ENCODE measurements at places on chromosomes 13 and 19.

DNA sequence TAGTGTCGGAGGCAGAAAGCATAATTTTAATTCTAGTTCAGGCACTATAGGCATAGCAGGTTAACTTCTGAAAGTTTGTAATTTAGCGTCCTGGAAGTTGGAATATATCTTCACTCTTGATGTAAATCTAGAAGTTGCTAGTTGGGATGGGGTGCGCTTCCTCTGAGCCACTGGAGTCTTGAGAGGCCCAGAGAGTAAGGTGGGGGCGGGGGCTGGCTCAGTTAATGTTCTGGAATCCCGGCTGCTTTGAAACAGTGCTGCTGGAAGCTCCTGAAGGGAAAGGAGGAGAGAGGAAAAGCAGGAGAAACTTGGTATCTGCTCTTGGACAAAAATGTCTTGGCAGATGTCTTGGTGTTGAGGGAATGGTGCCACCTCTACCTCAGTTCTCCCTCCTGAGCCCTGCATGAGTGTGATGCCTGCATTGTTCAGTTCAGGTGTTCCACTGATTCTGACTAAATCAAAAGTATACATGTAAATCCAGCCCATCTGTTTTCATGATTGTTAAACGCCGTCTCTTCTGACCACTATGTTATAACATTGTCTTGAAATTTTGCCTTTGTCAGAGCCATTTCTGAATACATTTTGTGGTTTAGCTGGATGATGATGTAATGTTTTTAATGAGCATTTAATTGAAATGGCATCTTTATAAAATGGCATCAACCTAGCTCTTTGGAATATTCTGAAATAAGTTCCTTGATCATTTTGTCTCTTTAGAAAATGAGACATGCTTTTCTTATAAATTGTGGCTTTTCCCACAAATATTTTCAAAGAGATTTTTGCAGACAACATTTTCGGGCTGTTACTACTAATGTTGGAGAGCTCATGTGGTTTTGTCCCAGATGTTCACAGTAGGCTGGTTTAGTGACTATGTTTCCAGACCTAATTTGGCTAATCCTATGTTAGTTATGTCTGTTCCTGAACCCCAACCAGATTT lies 202.7 kb downstream of the SHISA2 start:
- DNase-seq: peak; percentile 63

DNA sequence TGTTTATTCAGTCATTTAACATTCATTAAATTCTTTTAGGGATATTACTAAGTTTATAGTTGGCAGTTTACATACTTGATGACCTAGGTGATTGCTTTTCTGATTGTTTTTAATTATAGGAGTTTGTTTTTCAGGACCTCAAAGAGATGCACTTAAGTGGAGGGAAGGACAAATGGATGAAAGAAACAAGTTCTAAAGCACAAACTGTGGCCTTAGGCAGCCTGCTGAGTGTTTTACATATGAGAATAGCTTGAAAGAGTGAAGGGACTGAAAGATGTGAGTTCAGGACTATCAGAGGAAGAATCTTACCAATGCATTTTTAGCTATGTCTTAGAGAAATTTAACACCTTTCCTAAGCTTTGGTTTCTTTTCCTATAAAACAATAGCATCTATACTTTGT lies 402.6 kb downstream of the KLF12 start:
- no peak for DNase-seq

DNA sequence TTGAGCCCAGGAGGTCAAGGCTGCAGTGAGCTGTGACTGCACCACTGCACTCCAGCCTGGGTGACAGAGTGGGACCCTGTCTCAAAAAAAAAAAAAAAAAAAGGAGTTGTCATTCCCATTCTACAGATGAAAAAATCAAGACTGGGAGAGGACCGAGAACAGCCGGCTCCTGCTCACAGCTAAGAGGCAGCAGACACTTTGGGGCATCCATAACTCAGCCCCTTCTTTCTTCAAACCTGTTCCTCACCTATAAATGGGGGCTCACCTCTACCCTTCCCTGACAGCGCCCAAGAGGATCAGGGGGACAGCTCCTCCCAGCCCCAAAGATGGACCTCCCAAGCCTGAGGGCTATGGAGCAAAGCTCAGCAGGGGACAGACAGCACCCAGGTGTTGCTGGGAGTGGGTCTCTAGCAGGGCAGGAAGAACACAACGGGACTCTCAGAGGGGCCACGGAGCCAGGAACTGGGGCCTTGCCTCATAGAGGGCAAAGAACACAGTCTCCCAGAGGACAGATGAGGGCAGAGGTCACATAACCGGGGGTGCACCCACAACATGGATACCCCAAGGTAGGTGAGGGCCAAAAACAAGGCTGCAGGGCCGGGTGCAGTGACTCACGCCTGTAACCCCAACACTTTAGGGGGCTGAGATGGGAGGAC lies 3.4 kb upstream of the KLF16 start:
- DNase-seq: no peak

DNA sequence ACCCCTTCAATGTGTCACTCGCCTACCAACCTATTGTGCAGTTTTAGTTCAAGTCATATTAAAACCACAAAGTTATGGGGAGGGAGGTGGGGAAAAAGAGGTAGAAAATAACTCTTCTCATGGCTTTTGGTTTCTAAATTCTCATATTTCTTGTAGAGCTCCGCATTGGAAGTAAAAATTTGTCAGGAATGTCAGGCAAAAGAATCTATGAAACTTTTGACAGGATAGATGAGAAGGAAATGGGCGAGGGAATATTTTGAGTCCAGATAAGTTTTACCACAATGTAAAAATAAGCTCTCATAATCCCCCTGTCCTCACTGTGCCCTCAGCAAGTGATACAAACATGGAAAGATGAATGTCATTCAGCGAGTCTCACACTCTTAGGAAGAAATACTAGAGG lies 270.4 kb downstream of the DLEU7 start:
- no peak for DNase-seq

GRCh38 chr19:3977242-3978143 lies 6.6 kb upstream of the DAPK3 start:
- no peak for DNase-seq

- DNase-seq: no peak
These were observed 12.6 kb downstream of the LRRC4B start for GRCh38 chr19:50555450-50556281.

DNA sequence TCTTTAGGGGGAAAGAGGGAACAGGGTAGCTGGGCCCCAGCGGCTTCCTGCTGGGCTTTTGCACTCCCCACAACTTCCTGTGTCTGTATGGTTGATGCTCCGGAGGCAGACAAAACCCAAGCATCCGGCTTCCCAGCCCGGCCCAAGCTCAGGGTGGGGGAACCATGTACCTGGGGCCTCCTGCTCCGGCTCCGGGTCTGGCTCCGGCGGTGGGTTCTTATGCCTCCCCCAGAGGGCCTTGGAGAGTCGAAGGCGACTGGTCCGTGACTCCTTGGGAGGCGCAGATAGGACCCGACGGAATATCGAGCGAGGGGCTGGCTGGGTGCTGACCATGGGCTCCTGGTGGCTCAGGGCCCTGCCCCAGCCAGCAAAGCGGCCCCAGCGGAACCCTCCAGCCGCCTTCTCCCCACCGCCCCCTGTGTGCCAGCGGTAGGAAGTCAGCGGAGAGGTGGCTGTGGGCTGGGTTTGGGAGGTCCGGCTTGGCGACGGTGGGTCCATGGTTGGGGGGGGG lies 428 bp downstream of the RASAL3 start:
- no peak for DNase-seq

DNA sequence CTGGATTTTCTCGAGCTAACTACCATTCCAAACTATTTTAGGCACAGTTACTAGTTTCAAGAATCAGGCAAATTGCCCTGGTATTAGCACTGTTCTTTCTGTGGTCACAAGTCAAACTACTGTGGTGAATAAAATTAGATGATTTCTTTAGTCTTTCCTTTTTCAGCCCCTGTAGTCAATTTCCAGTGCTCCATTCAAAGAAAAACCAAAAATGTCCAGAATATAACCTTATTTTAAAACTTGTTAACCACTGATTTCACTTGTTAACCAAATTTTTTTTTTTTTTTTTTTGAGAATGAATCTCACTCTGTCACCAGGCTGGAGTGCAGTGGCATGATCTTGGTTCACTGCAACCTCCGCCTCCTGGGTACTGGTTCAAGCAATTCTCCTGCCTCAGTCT lies 50.6 kb upstream of the USPL1 start:
- DNase-seq: no peak

DNA sequence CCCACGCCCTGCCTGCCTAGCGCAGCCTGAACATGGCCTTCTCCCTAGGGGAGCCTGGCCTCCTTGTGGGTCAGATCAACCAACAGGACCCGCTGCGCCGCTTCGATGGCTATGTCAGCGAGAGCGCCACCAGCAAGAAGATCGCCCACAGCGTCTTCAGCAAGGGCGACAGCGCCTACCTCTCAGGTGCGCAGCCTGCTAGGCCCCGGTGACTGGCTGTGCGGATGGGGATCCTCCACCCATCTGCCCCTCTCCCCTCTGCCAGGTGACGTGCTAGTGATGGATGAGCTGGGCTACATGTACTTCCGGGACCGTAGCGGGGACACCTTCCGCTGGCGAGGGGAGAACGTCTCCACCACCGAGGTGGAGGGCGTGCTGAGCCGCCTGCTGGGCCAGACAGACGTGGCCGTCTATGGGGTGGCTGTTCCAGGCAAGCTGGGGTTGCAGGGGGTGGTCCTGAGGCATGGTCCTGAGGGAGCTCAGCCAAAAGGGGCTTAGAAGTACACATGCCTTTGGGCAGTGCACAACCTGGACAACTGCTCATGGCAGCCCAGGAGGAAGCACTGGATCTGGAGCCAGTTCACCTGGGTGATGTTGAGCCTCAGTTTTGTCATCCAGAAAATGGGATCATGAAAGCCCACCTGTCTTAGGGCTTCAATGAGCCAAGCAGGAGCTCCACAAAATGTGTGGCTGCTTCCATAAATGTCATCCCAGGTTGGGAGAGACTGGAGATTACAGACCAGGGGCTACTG lies 10.8 kb upstream of the PGLS start:
- no peak for DNase-seq

Data from fibroblast of skin of abdomen (primary cell).